ENCODE measurements at places on chromosomes 12 and 14. TPM values are rescaled to one million over a fixed set of nuclear protein-coding genes. Genes with fewer than 3 reads are reported as not detected.

LRIG3 gene
- total RNA-seq: 10.8 TPM

GALNT6 gene
- total RNA-seq: 1.7 TPM

CBLN3 gene
- 1.4 TPM for total RNA-seq

LUM gene
- total RNA-seq: 4.9 TPM

VRTN gene
- 0.08 TPM for total RNA-seq

OAS1 gene
- total RNA-seq: 20.1 TPM

RNASE7 gene
- total RNA-seq: 0.13 TPM

- DNase-seq: peak; percentile 39
Measured at GRCh38 chr14:64221391-64222003, 72.7 kb downstream of the ESR2 start.

- no peak for DNase-seq
Measured at GRCh38 chr14:81767266-81767995, 233.8 kb upstream of the SEL1L start.

DNA sequence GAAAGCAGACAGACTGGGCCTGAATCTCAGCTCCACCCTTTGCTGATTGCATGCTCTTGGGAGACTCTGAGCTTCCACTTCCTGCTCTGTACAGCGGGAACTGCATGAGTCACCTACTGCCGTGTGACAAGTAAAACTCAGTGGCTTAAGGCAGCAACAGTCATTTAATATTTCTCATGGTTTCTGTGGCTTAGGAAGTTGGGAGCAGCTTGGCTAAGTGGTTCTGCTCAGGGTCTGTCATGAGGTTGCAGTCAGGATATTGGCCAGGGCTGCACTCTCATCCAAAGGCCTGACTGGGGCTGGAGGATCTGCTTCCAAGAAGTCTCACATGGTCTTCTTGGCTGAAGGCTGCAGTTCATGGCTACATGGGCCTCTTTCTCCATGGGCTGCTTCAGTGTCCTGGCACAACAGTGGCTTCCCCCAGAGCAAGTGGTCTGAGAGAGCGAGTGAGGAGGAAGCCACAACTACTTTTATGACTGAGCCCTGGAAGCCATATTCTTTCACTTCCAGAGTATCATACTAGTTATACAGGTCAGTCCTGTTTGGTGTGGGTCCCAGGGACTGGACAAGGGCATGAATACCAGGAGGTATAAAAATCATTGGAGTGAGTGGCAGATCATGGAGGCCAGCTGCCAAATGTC, 49.7 kb downstream of the FAM222A start:
- peak; percentile 21 for DNase-seq

GRCh38 chr12:57869298-57869926, 22.9 kb upstream of the CTDSP2 start:
- DNase-seq: no peak

GRCh38 chr12:109863847-109864712, 16.3 kb downstream of the GLTP start:
- DNase-seq: peak; percentile 82

- no peak for DNase-seq
Measured at GRCh38 chr14:101460986-101461750, 100.1 kb upstream of the DIO3 start.

DNA sequence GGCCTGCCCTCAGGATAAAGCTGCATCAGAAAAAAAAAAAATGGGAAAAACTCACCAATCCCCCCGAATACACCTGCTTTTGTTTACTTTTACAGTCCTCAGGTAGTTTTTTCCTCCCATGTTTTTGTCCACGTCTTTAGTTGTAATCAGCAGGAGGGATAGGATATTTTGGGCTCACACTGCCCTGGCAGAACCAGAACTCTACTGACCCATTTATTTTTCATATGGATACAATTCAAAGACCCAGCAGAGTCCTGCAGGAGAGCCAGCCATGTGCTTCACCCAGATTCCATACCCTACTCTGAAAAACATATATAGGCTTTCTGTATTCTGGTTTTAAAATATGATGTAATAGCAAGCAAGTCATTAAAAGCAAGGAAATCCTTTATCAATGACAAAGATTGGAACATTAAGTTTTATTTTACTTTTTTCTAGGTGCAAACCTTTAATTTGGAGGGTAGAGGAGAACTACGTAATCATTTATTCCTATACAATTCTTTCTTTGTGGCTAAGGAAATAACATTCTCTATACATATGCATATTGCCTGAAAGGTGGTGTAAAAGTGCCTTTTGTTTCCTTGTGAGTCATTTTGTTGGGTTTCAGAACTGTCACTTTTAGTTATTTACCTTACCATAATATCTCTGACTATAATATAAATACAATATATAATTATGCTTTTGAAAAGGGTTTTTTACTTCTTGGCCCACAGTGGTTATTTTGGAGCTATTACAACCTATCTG, 19.1 kb downstream of the DACT1 start:
- DNase-seq: no peak

GRCh38 chr12:49527361-49528130, 11.3 kb upstream of the KCNH3 start:
- no peak for DNase-seq

DNA sequence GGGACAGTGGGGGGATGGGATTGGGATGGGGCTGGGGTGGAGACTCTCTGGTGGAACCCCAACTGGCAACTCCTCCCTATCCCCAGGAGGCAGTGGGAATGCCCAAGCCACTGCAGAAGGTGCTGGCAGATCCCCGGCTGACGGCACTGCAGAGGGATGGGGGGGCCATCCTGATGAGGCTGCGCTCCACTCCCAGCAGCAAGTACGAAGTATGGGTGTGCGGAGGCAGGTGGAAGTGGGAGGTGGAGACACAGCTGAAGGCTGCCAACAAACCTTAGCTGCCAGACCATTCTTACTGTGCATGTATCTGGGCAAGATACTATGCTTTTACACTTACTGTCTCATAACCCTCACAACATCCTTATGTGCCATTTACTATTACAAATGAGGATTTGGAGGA, 8.2 kb downstream of the ARHGEF40 start:
- no peak for DNase-seq

GRCh38 chr14:101359221-101360053, 201.9 kb upstream of the DIO3 start:
- no peak for DNase-seq

GRCh38 chr12:7107636-7108002, 1.4 kb downstream of the C1RL start:
- DNase-seq: no peak

DNA sequence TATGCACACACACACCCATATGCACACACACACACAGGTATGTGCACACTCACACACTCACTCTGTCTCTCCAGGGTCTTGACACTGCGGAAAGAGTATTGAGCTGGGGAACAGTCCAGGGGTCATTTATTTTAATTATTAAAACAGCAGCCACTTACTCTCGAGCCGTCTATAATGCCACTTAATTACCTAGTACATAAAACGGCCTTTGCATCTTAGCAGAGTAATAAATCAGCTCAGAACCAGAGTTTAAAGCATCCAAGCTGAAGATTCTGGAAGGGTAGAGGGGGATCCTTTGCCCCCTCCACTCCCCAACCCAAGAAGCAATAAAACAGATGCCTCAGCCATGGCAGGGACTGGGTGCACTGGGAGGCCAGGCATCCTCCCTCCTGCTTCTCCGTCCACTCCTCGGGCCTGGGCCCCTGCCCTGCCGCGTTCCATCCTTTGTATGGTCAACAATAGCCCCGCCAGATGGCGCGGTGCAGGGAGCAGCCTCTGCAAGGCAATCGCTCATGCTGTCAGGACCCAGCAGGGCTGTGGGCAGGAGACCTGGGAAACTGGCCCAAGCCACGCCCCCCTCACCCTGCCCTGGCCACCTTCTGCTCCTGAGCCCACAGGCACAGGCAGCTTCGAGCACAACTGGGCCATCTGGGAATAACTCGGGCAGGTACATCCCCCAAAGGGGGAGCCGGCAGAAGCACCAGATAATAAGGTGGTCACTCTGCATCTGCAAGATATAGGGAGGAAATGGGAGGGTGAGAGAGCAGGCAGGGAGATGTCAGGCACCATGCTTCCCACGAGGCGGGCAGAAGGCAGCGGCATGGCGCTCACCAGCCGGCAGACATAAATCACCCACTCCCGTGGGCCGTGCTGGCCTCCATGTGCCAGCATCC, 40.9 kb downstream of the CCDC85C start:
- peak; percentile 95 for DNase-seq

- no peak for DNase-seq
Measured at GRCh38 chr12:32446316-32447119, 47.2 kb downstream of the FGD4 start.

DNA sequence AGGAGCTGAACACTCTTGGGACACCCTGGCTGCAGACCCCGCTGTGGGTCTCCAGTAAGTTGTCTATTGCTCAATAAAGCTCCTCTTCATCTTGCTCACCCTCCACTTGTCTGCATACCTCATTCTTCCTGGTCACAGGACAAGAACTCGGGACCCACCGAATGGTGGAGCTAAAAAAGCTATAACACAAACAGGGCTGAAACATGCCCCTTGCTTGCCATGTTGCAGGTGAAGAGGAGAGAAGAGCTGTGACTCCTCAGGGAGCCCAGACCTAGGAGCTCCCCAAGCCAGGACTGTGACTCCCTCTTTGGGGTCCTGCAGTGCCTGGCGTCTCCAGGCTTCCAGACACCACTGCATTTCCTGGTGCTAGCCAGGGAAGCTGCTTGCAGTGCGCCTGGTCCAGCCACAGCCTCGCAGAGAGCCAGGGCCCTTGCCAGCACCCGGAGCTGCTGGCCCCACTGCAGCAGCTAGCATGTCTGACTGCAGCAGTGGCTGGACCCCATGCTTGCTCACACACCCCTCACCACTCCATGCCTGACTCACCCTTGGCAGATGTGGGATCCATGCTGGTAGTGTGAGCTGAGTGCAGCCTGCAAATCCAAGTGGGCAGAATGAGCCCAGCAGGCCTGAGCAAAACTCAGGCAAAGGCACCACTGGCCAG, 37.1 kb upstream of the OR5AU1 start:
- DNase-seq: no peak

- no peak for DNase-seq
Measured at GRCh38 chr12:14514154-14514842, 53.4 kb downstream of the PLBD1 start.

- no peak for DNase-seq
Measured at GRCh38 chr14:73381380-73382013, 76.8 kb downstream of the NUMB start.

DNA sequence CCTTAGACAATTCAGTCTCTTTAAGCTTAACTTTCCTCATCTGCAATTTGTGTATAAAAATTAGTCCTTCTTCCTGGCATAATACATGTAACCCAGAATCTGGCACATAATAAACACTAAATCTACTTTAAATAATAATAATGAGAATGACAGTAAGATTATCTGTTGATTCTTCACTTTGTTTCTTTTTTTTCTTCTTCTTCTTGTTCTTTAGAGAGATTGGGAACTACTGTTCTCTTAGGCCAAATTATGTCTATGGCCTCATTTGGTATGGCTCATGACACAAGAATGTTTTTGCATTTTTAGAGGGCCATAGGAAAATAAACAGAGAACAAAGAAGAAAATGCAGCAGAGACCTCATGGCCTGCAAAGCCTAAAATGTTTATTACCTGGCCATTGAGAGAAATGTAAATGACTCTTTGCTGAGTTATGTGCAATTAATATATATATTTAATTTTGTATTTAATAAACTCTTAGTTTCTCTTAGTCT, 275.8 kb downstream of the SLC6A15 start:
- DNase-seq: no peak

- DNase-seq: no peak
Measured at GRCh38 chr12:127592245-127592644, 674.7 kb upstream of the TMEM132C start.

DNA sequence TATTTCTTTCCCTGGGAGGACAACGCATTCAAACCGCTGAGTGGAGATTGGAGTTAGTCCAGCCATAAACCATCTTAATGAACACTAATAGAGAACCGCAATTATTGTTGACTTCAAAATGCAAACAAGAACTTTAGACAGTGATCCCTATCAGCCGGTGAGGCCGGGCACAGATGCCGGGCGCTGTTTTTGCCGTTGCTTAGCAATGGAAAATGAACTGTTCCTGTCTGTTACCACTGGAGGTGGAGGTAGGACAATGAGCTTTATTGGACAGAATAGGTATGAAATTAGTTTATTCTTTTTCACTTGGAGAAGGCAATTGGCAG, 216.8 kb downstream of the TTC8 start:
- DNase-seq: peak; percentile 85

DNA sequence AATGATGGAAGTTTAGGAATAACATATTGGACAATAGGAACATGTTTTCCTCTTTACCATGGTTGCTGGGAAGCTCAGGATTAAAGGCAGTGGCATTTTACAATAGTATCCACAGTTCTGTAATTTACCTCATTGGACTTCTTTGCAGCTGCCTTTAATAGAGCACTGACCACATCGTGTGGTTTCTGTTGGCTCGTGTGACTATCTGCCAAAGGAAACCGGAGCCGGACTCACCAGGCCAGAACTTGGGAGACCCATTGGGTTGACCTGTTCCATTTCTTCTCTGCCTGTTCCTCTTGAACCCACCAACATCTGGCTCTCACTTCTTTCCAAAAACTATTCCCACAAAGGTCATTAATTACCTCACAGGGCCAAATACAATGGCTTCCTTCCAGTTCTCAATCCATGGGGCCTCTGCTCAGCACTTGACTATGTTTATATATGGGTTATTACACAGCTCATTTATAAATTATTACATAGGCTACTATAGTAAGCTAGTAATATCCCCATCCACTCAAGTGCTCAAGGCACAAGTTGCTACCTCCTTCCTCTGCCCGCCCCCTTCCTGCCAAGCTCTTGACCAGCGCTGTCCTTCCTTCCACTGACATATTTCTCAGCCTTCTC, 121.5 kb upstream of the VASH1 start:
- no peak for DNase-seq

GRCh38 chr12:25121916-25122315, 73.0 kb downstream of the DNAI7 start:
- no peak for DNase-seq

- no peak for DNase-seq
Measured at GRCh38 chr12:102501773-102502172, 21.4 kb upstream of the IGF1 start.

DNA sequence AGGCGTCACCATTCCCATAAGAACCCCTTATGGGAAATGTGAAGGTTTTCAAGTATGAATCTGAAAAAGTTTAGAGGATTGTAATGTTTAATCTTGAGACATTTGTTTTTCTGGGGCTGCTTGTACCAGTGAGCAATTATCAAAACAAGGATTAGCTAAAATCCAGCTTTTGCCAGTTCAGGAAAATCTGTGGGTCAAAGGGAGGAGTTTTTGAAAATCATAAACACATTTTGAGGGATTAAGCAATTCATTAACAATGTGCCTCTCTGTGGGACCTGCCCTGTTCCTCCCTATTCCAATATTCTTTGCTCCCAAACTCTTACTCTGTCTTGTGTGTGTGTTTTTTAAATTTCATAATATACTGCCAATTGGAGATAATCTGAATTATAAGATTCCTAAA, 11.7 kb upstream of the DAAM1 start:
- DNase-seq: no peak

GRCh38 chr14:40113671-40114070, 681.4 kb upstream of the FBXO33 start:
- DNase-seq: no peak

DNA sequence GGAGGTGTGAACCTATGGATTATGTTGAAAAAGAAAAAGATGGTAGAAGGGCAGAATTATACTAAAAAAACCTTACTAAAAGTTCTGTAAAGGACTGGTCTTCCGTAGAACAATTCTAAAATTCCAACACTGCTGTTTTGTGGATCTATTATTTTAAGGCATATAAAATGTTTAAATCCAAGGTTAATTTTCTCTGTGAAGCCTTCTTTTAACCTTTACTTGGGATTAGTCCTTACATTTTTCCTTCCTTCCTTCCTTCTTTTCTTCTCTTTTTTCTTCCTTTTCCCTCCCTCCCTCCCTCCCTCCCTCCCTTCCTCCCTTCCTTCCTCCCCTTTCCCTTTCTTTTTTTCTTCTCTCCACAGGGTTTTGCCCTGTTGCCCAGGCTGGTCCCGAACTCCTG, 4.9 kb upstream of the GTSF1 start:
- no peak for DNase-seq

- peak; percentile 21 for DNase-seq
Measured at GRCh38 chr12:34396861-34397590, 374.7 kb downstream of the ALG10 start.
